ENCODE measurements at places on chromosomes 7 and 10.

DNA sequence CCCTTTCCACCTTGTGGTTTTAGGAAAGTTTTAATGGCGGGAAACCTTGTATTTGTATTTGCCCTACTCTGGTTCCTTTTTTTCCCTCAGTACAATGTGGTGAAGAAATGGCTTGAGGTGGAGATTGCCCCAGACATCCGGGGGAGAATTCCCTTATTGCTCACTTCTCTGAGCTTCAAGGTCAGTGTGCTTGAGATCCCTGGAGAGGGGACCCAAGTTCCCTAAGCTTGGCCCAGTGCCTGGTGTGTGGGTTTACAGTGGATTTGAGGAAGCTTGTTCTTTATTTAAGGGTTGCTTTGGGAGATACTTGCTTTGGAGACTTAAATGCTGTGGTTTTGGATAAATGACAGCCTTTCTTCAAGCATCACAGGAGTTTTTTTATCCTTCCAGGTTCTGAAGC is 18.3 kb downstream of the CALHM2 start:
- peak; percentile 71 for DNase-seq

GRCh38 chr7:55975988-55976633 is 11.7 kb downstream of the NIPSNAP2 start:
- no peak for DNase-seq

- no peak for DNase-seq
Observed at GRCh38 chr10:2097937-2098336, 360.6 kb upstream of the ADARB2 start.

GRCh38 chr7:36207451-36208291 is 54.6 kb downstream of the EEPD1 start:
- peak; percentile 67 for DNase-seq

DNA sequence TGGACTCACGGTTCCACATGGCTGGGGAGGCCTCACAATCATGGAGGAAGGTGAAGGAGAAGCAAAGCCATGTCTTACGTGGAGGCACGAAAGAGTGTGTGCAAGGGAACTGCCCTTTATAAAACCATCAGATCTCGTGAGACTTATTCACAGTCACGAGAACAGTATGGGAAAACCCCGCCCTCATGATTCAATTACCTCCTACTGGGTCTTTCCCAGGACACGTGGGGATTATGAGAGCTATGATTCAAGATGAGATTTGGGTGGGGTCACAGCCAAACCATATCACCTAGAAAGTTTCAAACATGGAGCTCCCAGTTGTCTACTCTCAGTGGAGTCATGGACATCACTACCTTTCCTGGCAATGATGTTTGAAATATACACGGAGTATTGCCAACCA is 49.6 kb downstream of the CYCS start:
- no peak for DNase-seq

- no peak for DNase-seq
Observed at GRCh38 chr7:139947021-139947420, 115.7 kb downstream of the PARP12 start.

DNA sequence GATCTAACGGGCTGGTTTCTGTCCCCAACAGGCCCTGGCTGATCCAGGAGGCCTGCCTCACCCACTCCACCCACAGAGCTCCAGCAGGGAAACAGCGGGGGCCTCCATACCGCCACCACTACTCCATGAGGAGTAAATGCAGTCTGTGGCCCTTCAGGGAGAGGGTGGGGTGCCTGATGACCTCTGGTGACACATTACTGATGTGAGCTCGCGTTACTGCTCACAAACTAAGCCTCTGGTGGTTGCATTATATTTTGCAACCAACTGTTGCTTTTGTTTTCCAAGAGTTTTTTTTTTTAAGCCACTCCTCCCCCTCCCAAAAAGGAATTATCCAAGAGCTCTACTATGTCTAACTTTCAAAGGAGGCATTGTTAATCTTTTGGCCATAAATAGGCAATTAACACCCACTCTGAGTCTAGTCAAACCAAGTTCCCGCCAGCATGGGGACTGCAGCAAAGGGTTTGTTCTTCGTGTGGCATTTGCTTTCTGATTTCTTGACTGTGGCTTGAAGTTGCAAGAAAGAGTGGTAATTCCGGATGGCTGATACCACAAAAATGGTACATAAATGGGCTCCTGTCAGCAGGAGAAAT is 72.6 kb downstream of the FAM53B start:
- DNase-seq = peak; percentile 68

DNA sequence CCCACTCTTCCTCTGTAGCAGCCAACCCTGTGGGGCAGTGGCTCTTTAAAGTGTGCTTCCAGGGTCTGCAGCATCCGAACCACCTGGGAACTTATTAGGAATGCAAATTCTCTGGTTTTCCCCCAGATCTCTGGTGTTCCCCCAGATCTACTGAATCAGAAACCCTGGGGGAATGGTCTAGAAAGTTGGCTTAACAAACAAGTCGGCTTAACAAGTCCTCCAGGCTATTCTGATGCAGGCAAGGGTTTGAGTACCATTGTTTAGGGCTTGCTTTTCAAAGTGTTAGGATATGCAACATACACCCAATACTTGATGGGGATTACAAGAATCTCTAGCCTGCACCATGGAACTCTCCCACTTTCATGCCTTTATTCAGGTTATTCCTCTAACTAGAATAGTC is 126.3 kb downstream of the RALA start:
- DNase-seq = no peak

DNA sequence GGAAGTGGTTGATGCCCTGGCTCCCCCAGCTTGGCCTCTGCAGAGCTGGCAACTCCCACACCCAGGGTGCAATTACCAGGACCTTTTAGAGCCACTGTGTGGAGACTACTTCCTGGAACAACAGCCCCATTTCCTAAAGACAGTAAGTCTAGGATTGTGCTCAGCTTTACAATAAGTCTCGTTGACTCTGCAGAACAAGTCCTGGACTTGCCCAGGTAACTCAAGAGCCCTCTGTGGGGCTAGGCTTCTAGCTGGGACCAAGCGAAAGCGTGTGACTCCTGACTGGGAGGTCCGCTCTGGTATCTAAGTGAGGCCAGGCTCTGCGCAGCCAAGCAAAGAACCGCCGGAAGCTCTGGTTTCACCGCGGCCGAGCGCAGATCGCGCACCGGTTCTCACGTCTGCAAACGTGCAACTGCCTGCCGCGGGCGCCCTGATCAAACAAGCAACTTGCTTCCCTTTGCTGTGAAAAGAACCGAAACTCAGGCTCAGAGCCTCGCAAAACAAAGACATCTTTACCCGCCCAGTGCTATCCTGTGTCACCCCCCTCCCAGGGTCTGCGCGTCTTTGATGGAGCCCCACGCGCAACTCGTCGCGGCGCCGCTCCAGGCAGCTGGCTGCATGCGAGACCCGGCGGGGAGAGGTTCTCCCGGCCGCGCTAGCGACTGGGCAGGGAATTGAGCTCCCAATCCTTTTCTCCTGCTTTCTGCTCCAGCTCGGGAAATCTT is 4.4 kb upstream of the PDLIM1 start:
- peak; percentile 62 for DNase-seq

DNA sequence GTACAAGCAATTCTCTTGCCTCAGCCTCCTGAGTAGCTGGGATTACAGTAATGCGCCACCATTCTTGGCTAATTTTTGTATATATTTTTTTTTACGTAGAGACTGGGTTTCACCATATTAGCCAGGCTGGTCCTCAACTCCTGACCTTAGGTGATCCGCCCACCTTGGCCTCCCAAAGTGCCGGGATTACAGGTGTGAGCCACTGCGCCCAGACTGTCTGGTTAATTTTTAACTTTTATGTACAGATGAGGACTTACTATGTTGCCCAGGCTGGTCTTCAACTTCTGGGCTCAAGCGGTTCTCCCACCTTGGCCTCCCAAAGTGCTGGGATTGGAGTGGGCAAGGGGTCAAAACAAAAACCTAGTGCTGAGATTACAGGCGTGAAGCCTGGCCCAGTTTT is 101.8 kb downstream of the JMJD1C start:
- no peak for DNase-seq

DNA sequence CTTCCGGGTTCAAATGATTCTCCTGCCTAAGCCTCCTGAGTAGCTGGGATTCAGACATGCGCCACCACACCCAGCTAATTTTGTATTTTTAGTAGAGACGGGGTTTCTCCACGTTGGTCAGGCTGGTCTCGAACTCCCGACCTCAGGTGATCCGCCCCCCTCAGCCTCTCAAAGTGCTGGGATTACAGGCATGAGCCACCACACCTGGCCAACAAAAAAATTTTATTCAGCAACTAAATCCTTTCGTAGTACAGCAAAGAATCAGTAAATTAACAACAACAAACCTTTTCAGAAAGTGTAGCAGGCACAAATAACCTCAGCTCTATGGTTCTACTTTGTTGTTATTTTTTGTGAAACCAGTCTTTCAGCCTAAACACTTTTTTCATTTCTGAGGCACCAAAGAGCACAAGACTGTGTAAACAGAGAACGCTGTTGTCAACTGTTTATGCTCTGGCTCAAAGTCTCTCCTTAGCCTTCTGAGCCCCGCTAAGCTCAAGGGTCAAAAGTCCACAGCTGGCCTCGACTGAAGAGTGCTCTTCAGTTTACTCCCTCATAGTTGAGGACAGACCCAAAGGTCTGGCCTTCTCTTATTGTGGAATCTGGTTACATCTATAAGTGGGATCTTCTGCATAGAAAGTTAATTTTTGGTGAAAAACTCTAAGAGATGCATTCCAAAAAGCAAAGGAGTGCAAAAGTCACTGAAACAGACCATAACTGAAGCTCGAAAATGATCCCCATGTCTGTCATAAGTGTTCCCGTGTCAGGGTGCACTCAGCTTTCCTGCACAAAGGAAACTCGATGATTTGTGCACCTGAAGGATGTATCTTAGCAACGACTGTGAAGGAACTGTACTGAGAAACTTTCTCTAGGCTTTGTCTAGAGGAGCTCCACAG is 24.6 kb upstream of the DDX50 start:
- DNase-seq = no peak

- DNase-seq = no peak
Observed at GRCh38 chr7:75654855-75655254, 83.9 kb downstream of the HIP1 start.

GRCh38 chr10:2744547-2745200 is 322.7 kb upstream of the PFKP start:
- no peak for DNase-seq

GRCh38 chr10:10657139-10657760 is 360.4 kb upstream of the CELF2 start:
- DNase-seq = no peak

DNA sequence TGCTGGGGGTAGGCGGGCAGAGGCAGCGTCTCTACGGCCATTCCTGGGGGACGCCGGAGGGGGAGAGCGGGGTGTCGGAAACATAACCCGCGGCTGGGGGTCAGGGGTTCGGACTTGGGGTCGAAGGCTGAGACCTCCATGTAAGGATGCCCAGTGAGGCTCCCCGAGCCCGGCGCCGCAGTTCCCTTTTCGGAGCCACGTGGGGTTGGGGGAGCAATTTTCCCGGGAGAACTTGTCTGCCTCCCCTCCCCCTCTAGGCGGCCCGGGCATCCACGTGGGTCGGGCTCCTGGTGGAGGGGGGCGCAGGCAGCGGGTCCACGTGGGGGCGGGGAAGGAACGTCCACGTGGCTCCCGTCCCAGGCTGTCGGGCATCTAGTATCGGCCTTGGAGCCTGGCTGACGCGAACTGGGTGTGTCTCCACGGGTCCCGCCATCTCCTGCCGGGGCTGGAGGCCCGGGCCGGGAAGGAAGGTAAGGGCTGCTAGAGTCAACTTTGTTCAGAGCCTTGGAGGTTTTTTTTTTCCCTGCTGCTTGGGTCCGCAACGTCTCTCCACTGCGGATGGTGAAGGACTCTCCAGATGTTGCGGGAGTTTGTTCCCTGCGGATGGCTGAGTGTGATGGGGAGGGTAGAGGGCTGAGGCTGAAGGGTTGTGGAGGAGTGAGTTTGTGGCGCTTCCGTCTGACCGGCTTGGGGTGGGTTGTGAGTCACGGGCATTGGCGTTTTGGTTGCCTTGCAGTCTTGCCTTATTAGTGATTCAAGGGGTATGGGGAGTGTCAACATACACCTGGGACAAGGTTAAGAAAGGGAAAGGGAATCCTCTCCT is 744 bp downstream of the PPRC1 start:
- peak; percentile 87 for DNase-seq

DNA sequence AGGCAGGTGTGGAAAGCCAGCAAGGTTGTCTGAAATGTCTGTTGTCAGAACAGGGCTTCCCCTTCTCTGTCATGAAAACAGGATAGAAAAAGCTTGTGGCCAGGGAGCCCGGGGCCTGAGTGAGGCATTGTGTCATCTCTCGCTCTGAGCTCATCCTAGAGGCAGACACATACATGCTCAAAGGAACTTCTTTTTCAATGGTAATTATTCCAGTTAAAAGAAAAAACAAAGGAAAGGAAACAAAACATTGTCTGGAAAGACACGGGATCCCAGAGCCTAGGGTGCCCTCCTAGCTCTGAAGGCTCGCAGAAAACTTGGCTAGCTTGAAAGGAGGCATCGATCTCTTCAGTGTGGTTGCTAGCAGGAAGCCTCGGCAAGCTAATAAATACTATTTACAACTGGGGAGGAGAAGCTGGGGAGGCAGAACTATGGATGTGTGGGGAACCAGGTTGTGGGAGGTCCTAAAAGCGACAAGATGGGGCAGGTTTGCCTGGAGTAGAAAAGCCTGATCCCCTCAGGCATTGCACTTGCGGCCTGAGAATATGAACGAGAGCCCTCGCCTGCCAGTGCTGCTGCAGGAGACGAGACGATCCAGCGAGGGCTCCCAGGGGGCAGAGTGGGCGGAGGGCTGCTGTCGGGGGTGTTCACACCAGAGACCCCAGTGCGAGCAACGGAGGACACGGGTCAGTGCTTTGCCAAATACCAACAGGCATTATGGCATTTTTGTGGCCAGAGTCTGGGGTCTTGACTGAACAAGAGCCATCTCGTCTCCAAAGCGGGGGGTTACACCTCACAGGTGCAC is 32.8 kb upstream of the DGKI start:
- no peak for DNase-seq

DNA sequence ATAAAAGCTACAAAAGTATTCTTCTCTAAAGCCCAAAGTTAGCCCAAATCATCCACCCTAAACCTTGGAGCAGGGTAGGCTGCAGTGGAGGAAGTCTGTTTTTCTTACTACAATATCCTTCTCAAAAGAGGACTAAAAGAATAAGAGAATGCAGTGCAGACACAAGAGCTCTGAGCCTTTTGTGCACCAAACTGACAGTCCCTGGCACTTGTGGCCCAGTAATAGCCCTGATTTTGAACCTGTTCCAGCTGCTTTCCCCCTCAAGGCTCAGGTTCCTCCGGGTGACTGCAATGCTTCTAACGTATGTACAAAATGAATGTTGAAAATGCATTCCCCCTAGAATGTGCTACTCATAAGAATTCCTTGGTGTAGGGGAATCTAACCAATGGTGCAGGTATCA is 154.4 kb downstream of the JAZF1 start:
- DNase-seq = no peak

DNA sequence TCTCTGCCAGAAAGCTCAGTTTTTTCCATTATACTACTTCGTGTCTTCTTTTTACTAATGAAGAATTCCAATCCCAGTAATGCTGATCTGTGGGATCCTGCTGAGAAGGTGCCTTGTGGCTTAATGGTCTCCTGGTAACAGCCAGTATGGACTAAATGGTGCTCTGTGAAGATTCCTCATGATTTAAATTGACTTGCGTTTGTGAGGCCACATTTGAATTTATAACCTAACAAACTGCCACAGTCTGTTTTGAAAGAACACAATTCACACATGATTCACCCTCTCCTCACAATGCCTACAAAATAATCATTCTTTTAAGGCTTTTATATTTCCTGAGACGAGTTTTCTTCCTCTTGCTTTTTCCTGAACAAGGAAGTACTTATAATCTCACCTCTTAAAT is 140.0 kb downstream of the MBL2 start:
- DNase-seq = no peak

Data from left cardiac atrium (tissue), 4 donors.